ENCODE measurements at places on chromosomes 1 and 21. TPM values are rescaled to one million over a fixed set of nuclear protein-coding genes. Genes with fewer than 3 reads are reported as not detected.

The AMY1C gene
- not detected for polyA plus RNA-seq

The RNU1-2 gene
- under 0.01 TPM for polyA plus RNA-seq

The PPCS gene
- polyA plus RNA-seq, result 51.3 TPM

The SIK1 gene
- 0.59 TPM for polyA plus RNA-seq

The KRTAP20-4 gene
- polyA plus RNA-seq, result not detected

The CR2 gene
- not detected for polyA plus RNA-seq

GRCh38 chr1:244863491-244864252 lies 671 bp downstream of the HNRNPU start:
- no peak for DNase-seq

- DNase-seq, result peak; percentile 69
These were observed 159.8 kb downstream of the RUNX1 start for GRCh38 chr21:34889320-34889675.

DNA sequence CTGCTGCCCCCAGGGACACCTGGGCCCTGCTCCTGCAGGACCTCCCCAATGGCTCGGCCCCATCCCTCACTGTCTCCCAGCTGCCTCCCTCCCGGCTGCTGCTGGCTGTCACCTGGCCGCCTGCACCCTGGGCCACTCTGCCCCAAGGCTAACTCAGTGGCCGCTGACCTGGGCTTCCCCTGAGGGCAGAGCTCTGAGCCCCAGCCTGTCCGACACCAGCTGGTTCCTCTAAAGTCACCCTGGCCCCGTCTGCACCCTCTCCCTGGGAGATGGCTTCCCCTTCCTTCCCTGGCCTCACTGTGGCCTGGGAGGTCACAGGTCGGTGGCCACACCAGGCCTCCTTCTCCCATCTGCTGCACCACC lies 15.0 kb downstream of the ITGB2 start:
- no peak for DNase-seq

- DNase-seq, result no peak
These were observed 296.6 kb downstream of the CHRM3 start for GRCh38 chr1:239682960-239683359.

DNA sequence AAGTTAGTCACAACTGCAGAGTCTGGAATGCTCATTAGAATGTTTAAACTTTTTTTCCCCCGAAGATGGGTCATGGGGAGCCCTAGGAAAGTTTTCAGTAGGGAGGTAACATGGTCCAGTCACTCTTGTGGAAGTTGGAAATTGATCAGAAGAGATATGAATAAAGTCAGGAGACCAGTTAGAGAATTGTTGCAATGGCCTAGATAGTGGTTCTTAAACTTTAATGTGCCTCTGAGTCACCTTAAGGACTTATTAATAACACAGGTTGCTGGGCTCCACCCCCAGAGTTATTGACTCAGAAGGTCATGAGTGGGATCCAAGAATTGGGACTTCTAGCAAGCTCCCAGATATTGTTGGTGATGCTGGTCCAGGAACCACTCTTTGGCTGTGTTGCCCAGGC lies 3.2 kb upstream of the TFAP2E start:
- no peak for DNase-seq

- DNase-seq, result no peak
These were observed 93.9 kb downstream of the ATP1A1 start for GRCh38 chr1:116466810-116467557.

DNA sequence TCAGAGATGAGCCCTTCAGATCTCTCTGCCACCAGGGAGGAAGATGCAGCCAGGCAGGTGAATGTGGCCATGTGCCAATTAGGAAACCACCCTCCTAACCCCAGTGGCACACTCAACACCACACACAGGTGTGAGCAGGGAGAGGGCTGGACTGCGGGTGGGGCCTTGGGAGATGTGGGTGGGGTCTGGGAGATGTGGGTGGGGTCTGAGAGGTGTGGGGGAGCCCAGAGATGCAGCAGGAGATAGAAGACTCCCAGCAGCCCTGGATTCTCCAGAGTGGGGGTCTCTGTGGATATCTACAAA lies 43.2 kb upstream of the COL6A1 start:
- no peak for DNase-seq

DNA sequence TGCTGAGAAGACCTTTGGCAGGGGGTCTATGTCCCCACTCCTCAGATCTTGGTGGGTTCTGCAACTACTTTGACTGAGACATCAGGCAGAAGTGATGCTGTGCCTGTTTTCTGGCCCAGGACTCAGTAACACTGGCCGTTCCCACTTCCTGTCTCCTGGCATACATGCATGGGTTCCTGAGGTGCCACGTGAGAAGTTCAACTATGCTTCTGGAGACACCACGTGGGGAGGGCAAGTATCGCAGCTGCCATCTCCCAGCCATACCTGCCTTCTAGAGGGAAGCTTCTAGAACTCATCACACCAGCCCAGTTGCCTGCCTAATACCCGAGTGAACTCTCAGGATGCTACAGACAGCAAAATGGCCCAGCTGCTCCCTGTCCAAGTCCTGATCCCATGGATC lies 65.8 kb downstream of the TRABD2B start:
- peak; percentile 39 for DNase-seq

GRCh38 chr1:54024358-54024757 lies 6.4 kb upstream of the LDLRAD1 start:
- no peak for DNase-seq

- peak; percentile 7 for DNase-seq
These were observed 10.9 kb downstream of the TNFRSF25 start for GRCh38 chr1:6454856-6455751.

DNA sequence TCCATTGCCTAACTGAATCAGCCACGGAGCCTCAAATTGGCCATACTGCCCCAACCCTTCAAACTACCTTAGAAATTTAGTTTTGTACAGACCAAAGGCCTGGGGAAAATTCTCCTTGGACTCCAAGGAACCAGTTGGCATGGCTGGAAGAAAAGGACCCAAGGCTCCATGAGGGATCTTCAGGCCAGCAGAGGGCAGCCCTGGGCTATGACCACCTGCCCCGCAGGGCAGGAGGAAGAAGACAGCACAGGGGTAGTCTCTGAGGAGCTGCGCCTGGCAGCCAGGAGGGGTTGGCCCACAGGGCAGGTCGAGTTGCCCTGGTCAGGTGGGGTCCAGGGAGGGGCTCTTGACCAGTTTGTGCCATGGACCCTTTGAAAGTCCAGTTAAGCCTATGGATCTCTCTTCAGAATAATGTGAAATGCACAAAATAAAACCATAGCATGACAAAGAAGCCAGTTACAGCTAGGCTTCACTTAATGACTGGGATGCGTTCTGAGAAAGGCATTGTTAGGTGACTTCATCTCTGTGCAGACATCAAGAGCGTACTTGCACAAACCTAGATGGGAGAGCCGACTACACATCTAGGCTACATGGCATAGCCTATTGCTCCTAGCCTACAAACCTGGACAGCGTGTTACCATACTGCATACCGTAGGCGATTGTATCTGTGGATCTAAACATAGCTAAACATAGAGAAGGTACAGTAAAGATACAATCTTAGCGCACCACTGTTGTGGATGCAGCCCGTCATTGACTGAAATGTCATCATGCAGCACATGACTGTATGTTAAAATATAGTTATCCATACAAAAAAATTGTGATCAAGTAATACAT lies 26.1 kb downstream of the CACNA1S start:
- peak; percentile 31 for DNase-seq

DNA sequence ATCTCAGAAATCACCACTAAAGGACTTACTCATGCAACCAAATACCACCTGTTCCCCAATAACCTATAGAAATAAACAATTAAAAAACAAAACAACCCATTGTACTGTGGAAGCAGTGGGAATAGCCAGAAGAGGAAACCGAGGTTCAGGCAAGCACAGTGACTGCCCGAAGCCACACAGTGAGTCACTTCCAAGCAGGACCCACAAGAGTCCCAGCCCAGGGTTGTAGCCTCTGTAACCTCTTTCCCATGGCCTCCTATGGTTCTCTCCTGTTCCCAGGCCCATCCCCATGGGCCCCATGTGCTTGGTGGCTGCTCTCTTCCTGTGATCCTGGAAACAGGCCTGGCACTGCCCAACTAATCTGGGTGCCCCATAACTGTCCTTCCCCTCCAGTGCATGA lies 29.0 kb upstream of the HTR1D start:
- DNase-seq, result peak; percentile 35

- peak; percentile 9 for DNase-seq
These were observed 21.3 kb upstream of the RNU1-4 start for GRCh38 chr1:16718908-16719533.

DNA sequence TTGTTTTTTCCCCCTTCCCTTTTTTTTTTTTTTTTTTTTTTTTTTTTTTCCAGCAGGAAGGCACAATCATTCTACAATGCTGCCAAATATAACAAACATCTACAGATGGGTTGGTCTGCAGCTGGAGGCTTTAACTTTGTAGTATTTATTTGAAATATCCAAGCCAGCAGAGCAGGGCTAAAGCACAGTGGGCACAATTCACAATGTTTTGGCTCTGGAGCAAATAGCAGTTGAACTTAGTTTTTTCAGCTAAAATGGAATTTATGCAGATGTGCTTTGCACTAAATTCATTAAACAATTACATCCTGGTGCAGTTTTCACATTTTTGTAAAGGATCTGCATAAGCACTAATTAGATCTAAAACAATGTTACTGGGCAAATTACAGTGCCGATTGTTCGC lies 39.8 kb upstream of the ZBTB18 start:
- DNase-seq, result peak; percentile 77
